ENCODE measurements at places on chromosomes 7 and 10. TPM values are rescaled to one million over a fixed set of nuclear protein-coding genes. Genes with fewer than 3 reads are reported as not detected.
A peak's percentile ranks its signal among the peaks of the same experiment; 100 is the strongest.

DNA sequence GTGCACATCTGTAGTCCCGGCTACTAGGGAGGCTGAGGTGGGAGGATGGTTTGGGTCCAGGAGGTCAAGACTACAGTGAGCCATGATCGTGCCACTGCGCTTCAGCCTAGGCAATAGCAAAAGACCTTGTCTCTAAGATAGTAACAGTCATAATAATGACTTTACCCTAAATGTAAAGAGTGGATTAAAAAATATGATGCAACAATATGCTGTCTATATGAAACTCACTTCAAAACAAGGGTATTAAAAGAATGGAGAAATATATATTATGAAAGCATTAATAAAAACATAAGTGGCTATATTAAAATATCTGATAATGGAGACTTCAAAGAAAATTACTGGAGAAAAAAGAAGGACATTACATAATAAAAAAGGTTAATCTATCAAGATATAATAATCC lies 5.7 kb downstream of the GNA12 start:
- peaks cover 38% of the 10 kb centered on the region for H3K4me1 ChIP-seq
- H3K27me3 ChIP-seq, result no peaks in the 10 kb centered on the region
- no peak overlapping the region for H3K27ac ChIP-seq
- no peak overlapping the region for H3K4me3 ChIP-seq

DNA sequence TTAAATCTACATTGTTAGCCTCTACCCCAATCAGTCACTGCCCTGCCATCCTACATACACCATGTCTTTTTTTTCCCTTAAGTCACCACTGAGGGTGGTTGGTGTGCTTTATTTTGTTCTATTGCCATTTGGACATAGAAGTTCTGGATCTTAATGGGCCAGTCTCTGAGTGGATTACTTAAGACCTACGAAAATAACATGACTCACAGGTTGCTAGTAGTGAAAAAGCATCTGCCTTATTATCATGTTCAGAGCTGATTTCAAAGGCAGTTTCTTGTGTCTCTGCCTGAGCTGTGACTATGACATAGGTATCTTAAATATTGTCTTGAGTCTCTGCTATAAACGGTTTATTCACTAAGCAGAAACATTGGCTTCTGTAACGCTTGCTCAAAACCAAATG lies 410.8 kb downstream of the MDFIC start:
- no peak overlapping the region for H3K4me3 ChIP-seq
- no peaks in the 10 kb centered on the region for H3K36me3 ChIP-seq
- no peaks in the 10 kb centered on the region for H3K4me1 ChIP-seq
- H3K27me3 ChIP-seq, result no peaks in the 10 kb centered on the region

DNA sequence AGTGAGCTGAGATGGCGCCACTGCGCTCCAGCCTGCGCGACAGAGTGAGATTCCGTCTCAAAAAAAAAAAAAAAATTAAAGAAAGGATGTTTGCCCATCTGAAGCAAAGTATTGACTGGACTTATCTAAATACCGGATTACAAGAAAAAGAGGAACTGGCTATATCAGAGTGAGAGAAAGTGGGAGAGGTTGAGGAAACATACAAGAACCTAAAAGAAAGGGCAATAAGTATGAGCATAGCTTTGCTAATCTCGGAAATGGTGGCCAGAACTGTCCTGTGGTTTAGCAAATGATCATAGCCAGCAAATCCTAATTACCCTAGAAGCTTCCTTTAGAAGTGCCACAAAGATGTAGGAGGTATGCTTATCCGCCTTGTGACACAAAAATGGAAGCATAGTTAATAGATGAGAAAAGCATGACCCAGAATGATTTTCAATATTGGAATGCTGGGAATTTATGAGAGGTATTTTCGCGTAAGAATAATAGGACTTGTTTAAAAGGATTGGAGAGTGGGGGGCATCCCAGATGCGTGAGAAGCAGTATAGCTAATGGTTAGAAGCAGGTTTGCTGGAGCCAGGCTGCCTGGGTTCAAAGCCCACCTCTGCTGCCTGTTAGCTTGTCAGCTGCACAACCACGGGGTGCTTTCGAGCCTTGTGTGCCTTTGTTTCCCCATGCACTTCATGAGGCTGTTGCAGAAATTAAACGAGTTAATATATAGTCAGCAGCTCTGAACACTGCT lies 1.2 kb upstream of the GTPBP4 start:
- H3K4me1 ChIP-seq, result peaks cover 27% of the 10 kb centered on the region
- peak overlapping the region; percentile 93 for H3K4me3 ChIP-seq
- H3K27me3 ChIP-seq, result no peaks in the 10 kb centered on the region
- no peak for DNase-seq
- peaks cover 32% of the 10 kb centered on the region for H3K36me3 ChIP-seq

DNA sequence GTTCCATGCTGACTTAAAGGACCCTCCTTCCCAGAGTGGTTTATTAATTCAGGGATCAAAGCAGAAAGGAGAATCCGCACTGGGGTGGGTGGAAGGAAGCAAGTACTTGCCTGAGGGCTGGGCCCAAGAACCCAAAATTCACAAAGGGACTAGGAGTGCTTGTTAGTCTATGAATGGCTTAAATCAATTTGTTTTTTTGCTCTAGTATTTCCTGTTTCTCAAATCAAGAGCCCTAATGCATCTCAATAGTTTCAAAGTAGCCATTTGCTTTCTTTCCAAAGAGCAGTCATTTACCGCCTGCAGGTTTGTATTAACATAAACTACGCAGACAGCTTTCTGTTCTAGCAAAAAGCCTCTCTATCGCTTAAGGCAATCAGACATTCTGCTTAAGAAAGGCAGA lies 44.2 kb upstream of the SLC35G1 start:
- DNase-seq, result no peak
- no peak overlapping the region for H3K4me3 ChIP-seq
- H3K4me1 ChIP-seq, result no peaks in the 10 kb centered on the region
- no peaks in the 10 kb centered on the region for H3K27me3 ChIP-seq

GRCh38 chr7:100875356-100875751 lies 451 bp downstream of the SRRT start:
- peaks cover 41% of the 10 kb centered on the region for H3K4me1 ChIP-seq
- peak overlapping the region; percentile 97 for H3K4me3 ChIP-seq
- peaks cover 73% of the 10 kb centered on the region for H3K36me3 ChIP-seq
- DNase-seq, result peak; percentile 53
- H3K27ac ChIP-seq, result peak overlapping the region; percentile 98

GRCh38 chr10:28841625-28842024 lies 164.3 kb downstream of the BAMBI start:
- peaks cover 18% of the 10 kb centered on the region for H3K27me3 ChIP-seq
- H3K27ac ChIP-seq, result no peak overlapping the region

- no peaks in the 10 kb centered on the region for H3K36me3 ChIP-seq
- no peak overlapping the region for H3K4me3 ChIP-seq
- no peaks in the 10 kb centered on the region for H3K27me3 ChIP-seq
Observed at GRCh38 chr7:18508443-18509427, 13.2 kb downstream of the HDAC9 start.

- H3K4me1 ChIP-seq, result no peaks in the 10 kb centered on the region
- H3K27ac ChIP-seq, result no peak overlapping the region
- no peaks in the 10 kb centered on the region for H3K36me3 ChIP-seq
- DNase-seq, result no peak
- no peak overlapping the region for H3K4me3 ChIP-seq
Observed at GRCh38 chr7:137243741-137244140, 99.8 kb downstream of the PTN start.

DNA sequence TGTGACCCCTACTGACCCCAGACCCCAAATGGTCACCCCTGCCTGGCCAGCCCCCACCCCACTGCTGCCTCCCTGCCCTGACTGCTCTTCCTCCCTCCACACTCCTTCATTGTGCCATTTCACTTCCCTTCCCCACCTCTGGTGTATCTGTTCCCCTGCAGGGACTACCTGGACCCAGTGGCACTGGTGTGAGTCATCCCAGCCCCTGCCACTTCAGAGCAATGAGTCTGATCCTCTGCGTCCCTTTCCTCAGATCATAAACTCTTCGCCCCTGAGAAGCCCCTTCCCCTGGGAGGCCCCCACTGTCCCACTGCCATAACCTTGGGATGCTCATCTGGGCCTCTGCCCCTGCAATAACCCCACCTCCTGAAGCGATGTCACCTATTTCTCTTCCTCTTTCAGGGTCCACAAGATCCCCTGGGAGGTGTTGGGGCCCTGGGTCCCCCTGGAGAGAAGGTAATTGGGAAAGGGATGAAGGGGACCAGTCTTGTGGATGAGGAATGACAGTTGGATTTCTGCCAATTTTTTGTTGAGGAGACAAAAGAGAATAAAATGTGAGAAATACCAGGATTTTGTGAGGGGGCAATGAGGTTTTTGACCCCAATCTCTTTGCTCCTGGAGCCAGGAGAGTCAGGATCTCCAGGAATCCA lies 19.1 kb upstream of the VOPP1 start:
- H3K27me3 ChIP-seq, result peaks cover 4% of the 10 kb centered on the region
- no peak overlapping the region for H3K4me3 ChIP-seq
- H3K4me1 ChIP-seq, result no peaks in the 10 kb centered on the region
- H3K36me3 ChIP-seq, result no peaks in the 10 kb centered on the region
- no peak overlapping the region for H3K27ac ChIP-seq
- DNase-seq, result no peak

GRCh38 chr10:18368273-18368672 lies 228.0 kb downstream of the CACNB2 start:
- no peak overlapping the region for H3K27ac ChIP-seq
- DNase-seq, result no peak
- no peaks in the 10 kb centered on the region for H3K36me3 ChIP-seq
- peaks cover 9% of the 10 kb centered on the region for H3K27me3 ChIP-seq
- no peaks in the 10 kb centered on the region for H3K4me1 ChIP-seq

DNA sequence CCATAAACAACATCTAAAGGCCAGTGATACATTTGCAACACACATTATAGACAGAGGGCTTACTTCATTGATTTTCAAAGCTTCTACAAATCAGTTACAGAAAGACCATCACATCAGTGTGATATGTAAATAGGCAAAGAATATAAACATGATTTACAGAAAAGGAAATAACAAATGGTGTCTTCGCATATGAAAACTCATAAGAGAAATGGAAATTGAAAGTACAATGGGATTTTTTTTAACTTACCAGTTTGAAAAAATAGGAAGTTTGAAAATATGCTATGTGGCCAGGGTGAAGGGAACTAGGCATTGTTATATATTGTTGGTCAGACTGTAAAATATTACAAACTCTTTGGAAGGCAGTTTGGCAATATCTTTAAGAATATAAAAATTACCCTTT lies 27.3 kb downstream of the SEC23IP start:
- no peaks in the 10 kb centered on the region for H3K27me3 ChIP-seq
- no peak overlapping the region for H3K4me3 ChIP-seq
- no peak for DNase-seq
- peaks cover 8% of the 10 kb centered on the region for H3K4me1 ChIP-seq
- H3K36me3 ChIP-seq, result peaks cover 19% of the 10 kb centered on the region

DNA sequence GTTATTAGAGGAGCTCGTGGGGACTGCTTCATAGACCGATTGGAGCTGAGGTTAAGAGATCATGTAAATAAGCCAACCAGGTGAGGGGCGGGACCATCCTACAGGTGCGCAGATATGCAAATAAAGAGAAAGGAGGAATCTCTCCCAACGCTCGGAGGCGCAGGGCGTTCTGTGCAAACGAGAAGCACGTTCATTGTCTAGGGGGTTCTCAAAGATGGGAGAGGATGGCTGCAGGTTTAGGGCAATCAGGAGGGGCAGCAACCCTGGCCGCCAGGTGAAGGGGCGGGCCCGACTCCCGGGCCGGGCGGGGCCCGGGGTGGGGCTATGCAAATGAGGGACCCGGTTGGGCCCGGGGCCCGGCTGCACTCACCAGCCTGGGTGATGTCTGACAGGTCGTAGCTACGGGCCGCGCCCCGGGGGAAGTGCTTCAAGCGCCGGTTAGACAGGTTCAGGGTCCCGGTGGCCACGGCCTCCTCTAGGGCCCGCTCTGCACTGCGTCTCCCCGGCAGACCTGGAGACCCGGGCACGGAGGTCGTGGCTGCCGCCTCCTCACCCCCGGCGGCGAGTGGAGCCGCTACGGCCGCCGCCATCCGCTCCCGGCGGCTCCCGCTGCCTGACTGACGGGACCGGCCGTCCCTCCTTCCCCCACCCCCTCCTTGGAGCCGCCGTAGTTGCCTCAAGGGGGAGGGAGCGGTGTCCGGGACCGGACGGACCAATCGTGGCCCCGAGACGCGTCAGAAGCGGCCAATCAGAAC lies at the start of gene LRCH4:
Gene LRCH4 (minus strand): TSS at position 619 of the 755 bp plus-strand sequence. CDS start 29 bp downstream, at position 590.
- H3K4me1 ChIP-seq, result peaks cover 21% of the 10 kb centered on the region
- no peaks in the 10 kb centered on the region for H3K36me3 ChIP-seq
- peak; percentile 65 for DNase-seq
- H3K27ac ChIP-seq, result peak within 1 kb of the TSS; percentile 76
- peak within 1 kb of the TSS; percentile 91 for H3K4me3 ChIP-seq
- H3K27me3 ChIP-seq, result peaks cover 8% of the 10 kb centered on the region

DNA sequence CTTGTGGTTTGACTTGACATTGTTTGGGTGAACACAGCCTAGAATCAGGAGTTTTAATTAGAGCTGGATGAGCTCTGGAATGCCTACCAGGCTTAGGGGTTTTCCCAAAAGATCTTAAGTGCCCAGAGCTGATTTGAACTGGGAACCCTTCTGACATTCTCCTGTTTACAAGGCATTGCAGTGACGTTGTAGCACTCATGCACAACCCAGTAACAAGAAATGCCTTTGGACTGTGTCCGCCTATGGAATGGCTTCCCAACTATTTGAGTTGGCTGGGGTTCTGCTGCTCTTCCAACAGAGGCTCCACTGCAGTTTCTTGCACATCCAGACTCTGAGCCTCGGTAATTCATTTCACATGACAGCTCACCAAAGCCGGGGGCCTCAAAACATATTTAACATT lies 76.7 kb upstream of the MKX start:
- no peaks in the 10 kb centered on the region for H3K4me1 ChIP-seq
- H3K36me3 ChIP-seq, result no peaks in the 10 kb centered on the region

DNA sequence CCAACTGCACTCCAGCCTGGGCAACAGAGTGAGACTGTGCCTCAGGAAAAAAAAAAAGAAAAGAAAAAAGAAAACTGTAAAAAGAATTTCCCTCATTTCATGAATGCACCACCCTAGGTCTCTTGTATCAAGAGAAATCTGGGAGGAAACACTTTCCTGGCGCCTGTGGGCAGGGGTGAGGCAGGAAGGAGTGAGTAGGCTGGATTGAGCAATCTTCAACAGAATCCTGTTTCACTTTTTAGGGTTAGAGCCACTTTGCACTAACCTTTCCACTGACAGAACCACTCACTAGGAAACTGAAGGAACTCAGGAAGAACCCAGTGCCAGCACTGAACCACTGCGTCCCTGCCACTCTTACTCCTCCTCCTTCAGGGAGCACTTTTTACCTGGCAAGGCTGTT lies 282.1 kb downstream of the CCDC3 start:
- peaks cover 8% of the 10 kb centered on the region for H3K4me1 ChIP-seq
- peaks cover 5% of the 10 kb centered on the region for H3K36me3 ChIP-seq
- no peak overlapping the region for H3K4me3 ChIP-seq
- H3K27me3 ChIP-seq, result no peaks in the 10 kb centered on the region

DNA sequence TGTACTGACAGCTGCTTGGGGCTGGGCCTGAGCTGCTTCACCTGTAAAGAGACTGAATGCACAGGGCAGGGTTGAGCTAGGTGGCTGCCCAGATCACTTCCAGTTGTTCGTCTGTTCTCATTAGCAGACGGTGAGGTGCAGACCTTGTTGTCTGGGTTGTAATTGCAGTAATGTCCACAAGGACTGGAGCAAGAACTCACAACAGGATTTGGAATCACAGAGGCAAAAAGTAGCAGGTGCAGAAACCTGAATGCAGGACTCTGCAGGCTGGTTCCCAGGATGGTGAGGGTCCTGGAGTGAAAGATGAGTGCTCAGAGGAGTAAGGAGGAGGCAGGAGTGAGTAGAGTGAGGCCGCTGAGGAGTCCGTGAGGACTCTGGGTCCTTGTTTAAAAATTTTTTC lies 9.2 kb downstream of the ZSCAN25 start:
- H3K36me3 ChIP-seq, result peaks cover 75% of the 10 kb centered on the region
- peaks cover 3% of the 10 kb centered on the region for H3K27me3 ChIP-seq
- H3K27ac ChIP-seq, result peak overlapping the region; percentile 99
- DNase-seq, result no peak
- peaks cover 82% of the 10 kb centered on the region for H3K4me1 ChIP-seq

The CPA4 gene
- not detected for total RNA-seq

The ASB10 gene
- not detected for total RNA-seq

The GARIN1A gene
- 0.30 TPM for total RNA-seq

The CDC14C gene
- not detected for total RNA-seq
